ENCODE measurements at places on chromosomes 1 and 21. TPM values are rescaled to one million over a fixed set of nuclear protein-coding genes. Genes with fewer than 3 reads are reported as not detected.

Gene GJA4
- total RNA-seq: not detected

Gene LRRC39
- total RNA-seq: 1.0 TPM

DNA sequence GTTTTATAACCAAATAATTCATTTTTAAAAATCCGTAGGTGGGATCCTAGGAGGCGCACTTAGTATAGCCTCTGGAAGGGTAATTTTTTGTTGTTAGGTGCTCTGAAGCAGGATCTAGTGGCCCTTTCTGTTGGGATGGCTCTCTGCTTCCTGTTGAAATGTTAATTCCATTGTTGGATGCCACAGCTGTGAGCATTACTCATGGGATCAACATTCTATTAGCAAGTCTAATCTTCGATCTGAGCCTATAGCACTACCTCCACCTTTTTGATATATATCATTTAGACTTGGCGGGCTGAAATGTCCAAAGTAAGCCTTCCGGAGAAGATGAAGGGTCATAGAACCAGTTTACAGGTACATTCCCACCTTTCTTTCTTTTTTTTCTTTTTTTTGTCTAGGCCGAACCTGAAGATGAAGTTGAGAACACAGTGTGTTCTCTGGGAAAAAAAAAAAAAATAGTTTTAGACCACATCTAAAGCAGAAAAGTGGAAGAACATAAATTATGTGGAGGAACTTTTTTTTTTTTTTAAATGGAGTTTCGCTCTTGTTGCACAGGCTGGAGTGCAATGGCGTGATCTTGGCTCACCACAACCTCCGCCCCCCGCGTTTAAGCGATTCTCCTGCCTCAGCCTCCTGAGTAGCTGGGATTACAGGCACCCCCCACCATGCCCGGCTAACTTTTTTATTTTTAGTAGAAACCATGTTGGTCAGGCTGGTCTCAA is 1.4 kb downstream of the CXADR start:
- DNase-seq: no peak

DNA sequence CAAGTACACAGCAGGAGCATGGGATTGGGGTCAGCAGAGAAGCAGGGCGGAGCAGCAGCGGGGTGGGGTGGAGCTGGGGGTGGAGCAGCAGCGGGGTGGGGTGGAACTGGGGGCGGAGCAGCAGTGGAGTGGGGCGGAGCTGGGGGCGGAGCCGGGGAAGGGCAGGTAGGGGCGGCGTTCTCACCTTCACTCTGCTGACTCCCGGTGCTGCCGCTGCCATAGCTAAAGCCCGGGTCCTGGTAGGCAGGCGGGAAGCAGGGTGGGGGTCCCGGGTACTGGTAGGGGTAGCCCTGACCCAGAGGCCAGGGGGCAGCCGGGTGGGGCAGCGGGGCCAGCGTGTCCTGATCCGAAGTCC is 6.7 kb downstream of the TAS1R3 start:
- DNase-seq: no peak

DNA sequence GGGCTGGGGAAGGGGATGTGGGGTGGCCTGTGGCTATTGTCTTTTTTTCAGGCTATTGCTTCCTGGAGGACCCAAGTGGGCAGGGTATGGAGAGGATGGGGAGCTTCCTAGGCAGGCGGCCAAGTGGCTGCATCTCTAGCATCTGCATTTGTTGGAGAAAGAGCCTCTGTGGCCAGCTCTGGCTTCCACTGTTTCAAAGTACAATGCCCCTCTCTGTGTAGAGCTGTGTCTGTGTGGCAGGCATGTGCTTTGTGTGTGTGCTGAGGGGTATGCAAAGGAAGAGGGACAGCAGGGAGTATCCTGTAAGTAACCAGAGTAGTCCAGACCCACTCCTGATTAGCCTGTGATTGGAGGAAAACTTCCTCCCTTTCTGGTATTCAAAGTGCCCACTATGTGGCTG is 40.6 kb downstream of the KCNA2 start:
- no peak for DNase-seq

Gene PDE4B
- 42.1 TPM for total RNA-seq

Gene SUSD4
- total RNA-seq: 2.9 TPM

Gene GPR153
- 0.33 TPM for total RNA-seq

GRCh38 chr1:119651641-119652040 is 3.6 kb upstream of the ZNF697 start:
- no peak for DNase-seq

DNA sequence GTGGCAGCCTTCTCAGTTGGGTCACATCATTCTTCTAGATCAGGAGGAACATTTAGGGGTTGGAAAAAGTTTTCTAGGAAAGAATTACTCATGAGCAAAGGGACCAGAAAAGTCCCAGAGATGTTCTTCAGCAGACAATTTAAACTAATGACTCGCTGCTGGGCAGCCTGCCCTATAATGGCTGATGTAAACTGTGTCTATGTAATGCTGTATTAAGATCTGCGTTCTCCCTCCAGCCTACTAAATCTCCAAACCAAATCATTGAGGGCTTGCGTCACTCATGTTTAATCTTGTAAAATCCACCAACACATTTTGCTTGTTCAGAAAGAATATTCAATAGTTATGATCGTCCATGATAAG is 92.1 kb downstream of the LRRC8C start:
- DNase-seq: no peak

DNA sequence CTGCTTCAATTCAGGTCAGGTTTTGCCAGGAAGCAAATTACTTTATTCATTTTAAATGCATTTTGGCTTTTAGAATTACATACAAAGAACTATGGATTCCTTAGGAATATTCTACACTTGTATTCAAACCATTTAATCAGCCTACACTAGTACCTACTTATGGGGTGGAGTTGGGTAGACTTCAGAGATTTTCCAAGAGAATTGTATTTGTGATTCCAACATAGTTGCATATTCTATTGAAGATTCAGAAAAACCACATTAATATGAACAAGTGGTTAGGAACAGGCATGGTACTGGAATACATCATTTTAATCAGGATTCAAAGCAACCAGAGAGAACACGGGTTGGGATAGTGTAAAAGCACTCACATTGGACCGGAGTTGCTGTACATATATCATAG is 33.4 kb downstream of the LUZP1 start:
- DNase-seq: no peak

DNA sequence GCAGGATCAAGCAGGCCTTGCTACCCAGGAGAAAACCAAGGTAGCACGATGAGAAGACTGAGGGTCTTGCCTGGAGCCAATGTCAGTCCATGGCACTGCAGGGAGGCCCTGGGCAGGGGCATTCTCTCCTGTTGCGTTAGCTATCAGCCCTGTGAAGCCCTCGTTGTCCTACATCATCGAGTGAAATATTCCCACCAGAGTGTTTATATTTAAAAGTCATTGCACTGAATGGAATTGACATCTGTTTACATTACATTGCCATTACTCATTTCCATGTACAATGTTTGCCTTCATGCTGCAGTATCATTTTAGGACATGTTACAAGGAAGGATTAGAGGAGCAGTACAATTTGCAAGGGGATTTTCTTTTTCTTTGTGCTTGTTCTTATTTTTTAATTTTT is 243.9 kb downstream of the KAZN start:
- DNase-seq: no peak

GRCh38 chr1:203082571-203083462 is 3.0 kb downstream of the MYOG start:
- DNase-seq: no peak

Gene DPH5
- total RNA-seq: 58.3 TPM

GRCh38 chr1:67787746-67788145 is 45.5 kb downstream of the GNG12 start:
- no peak for DNase-seq

DNA sequence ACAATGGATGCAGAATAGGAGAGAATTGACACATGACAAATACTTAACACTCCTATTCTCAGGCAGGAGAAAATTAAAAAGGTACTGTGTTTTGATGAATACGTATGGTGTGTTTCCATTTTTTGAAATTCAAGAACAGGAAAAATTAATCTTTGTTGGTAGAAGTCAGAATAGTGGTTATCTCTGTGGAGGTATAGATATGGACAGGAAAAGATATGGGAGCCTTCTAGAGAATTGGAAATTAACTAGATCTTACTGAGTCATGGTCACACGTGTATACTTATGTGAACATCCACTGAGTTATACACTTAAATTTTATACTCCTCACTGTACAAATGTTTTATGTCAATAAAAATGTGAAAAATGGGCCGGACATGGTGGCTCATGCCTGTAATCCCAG is 9.9 kb upstream of the TUT4 start:
- DNase-seq: no peak

- peak; percentile 77 for DNase-seq
Observed at GRCh38 chr1:30801771-30802198, 44.2 kb upstream of the LAPTM5 start.

DNA sequence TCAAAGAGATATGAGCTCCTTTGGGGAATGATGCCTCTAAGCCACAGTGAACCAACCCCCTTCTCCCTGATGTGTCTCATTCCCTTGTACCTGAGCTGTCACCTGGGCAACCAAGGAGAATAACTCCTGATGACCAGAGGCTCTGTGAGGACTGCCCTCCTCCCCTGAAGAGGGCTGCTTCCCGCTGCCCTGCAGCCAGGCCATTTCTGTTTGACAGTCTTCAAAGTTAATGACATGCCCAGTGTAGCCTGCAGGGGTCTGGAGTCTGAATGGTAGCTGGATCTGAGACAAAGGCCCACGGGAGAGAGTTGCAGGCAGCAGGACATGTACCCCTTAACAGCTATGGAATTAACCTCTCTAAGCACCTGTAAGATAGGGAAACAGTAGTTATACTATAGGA is 3.4 kb upstream of the SLFNL1 start:
- no peak for DNase-seq

DNA sequence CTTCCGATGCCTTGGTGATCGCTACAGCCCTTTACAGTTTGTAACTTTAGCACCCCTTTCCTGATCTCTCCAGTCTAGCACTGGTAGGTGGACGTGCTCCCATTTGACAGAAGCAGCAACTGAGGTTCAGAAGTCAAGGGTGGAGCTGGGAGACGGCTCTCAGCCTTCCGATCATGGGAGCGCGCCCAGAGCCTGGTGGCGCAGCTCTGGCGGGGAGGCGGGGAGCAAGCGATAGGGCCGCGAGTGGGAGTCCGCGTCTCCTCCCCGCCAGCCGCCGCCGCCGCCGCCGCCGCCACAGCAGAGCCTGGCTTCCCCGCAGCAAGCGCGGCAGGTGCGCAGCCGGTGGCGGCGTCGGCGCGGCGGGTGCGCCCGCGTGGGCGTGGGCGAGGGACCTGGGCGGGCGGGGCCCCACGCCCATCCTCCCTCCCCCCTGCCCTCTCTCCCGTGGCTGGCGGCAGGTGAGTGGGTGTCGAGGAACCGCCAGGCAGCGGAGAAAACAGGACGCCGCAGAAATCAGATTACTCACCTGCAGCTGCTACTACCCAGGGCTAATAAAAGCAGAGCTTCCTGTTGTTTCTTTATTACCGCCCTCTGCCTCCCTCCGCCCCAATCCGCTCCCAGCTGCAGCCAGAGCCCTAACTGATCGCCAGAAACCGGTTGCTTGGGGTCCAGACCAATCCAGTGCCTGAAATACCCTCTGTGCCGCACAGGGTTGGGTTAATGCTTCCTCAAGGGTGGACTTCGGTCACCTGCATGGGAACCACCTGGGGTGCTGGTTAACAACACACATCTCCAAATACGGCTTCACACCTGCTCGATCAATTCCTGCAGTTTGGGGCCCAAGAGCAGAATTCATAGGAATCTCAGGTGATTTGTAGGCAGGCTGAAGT is 60.2 kb upstream of the ID3 start:
- peak; percentile 90 for DNase-seq

Gene UBL4B
- not detected for total RNA-seq

GRCh38 chr21:17611414-17612022 is 1.2 kb downstream of the BTG3 start:
- peak; percentile 91 for DNase-seq

DNA sequence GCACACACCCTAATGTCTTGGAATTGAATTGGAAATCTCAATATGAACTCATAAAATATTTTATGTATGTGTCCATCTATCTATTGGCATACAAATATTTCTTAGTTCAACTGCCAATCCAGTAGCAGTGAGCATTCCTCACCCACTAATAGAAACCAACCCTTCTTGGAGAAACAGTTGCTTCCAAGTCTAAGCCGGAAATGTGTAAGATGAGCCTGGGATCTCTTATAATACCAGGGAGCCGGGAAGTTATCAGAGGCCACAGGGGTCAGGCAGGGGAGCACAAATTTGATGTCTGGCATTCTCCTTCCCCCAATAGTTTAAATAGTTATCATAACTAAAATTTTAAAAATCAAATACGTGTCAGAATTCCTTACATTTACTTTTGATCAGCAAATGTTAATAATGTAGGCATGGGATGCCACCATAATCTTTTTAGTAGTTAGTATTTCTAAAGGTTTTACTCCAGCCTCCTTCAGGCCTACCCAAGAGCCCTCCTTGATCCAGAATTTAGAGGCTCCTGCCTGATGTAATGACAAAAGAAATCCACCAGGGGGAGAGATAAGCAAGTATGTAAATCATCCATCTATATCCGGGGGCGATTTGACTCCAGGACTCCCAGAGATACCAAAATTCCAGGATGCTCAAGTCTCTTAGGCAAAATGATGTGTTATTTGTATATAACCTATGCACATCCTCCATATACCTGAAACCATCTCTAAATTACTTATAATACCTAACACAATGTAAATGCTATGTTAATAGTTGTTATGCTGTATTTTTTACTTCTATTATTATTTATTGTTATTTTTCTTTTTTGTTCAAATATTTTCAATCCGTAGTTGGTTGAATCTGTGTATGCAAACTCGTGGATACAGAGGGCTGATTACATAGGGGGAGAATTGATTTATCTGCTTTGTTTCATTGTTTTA is 218.7 kb upstream of the COA6 start:
- peak; percentile 9 for DNase-seq

Gene PTPRC
- total RNA-seq: 987 TPM

- no peak for DNase-seq
Observed at GRCh38 chr21:35504277-35504676, 455.2 kb upstream of the RUNX1 start.

GRCh38 chr21:38486221-38486620 is 12.1 kb downstream of the ERG start:
- DNase-seq: no peak

GRCh38 chr1:40187399-40187798 is 26.2 kb downstream of the RLF start:
- no peak for DNase-seq

- no peak for DNase-seq
Observed at GRCh38 chr1:92262516-92262915, 36.3 kb downstream of the GLMN start.

Gene ANGPTL3
- not detected for total RNA-seq

Gene CTSK
- 5.9 TPM for total RNA-seq

DNA sequence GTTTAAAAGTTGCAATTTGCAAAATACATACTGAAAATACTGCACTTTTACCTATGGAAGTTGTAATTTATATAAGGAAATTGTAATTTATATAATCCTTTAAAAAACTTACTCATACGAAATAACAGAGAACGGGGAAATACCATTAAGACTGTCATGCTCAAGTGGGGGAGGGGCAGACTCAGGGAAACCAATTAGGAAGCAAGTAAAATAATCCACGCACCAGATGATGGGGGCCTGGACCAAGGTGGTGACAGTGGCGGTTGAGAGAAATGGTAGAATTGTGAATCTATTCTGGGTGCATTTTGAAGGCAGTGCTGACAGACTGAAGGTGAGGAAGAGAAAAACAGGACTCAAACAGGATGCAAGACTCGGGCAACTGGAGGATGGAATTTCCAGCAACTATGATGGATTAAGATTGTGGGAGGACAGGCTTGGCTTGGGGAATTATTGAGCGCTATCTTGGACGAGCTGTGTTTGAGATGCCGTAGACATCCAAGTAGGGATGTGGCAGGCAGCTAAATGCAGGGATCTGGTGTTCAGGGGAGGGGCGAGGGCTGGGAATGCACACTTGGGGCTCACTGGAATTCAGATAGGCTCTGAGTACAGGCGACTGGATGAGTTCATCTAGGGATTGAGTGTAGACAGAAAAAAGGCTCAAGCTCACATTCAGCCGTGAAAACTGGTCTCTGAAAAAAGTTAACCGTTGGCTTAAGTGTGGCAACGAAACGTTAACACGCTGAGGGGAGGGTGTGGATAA is 977 bp downstream of the LCA5L start:
- DNase-seq: no peak

Data from CD4-positive, alpha-beta memory T cell (primary cell).